Prostate gland (tissue), 2 donors: ENCODE measurements at places on chromosomes 5 and 9.

DNA sequence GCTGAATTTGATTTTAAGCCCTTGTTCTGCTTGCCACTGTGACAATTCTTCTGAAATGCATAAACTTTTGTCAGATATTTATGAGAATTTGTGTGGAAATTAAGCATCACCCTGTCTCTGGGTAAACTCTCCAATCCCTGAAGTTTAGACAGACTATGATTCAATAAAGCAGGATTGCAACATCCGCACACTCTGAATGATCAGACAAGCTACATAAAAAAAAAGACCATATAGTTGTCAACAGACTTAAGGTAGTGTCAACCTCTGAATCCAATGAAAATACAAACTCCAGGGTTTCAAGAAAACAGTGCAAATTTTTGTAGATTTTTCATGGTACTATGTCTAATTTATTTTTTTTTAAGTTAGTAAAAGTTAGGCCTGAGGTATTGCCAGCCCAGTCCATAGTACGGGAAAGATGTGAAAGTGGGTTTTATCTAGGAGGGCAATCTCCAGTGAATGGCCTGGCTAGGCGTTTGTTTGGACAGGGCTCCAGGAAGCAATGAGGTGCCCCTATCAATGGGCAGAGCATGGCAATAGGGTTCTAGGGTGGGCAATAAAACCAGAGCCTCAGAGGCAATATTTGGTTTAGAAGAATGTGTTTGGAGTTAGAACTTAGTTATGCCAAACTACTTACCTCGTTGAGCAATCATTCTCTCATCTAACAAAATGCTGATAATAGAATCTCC lies 762.6 kb upstream of the SEMA6A start:
- H3K27me3 ChIP-seq = no peaks in the 10 kb centered on the region
- H3K27ac ChIP-seq = no peak overlapping the region
- DNase-seq = no peak
- no peak overlapping the region for H3K4me3 ChIP-seq
- H3K36me3 ChIP-seq = no peaks in the 10 kb centered on the region

GRCh38 chr5:143199843-143200242 lies 203.6 kb downstream of the NR3C1 start:
- H3K27me3 ChIP-seq = no peaks in the 10 kb centered on the region
- no peak for DNase-seq
- H3K36me3 ChIP-seq = no peaks in the 10 kb centered on the region
- no peak overlapping the region for H3K4me3 ChIP-seq
- no peaks in the 10 kb centered on the region for H3K4me1 ChIP-seq

DNA sequence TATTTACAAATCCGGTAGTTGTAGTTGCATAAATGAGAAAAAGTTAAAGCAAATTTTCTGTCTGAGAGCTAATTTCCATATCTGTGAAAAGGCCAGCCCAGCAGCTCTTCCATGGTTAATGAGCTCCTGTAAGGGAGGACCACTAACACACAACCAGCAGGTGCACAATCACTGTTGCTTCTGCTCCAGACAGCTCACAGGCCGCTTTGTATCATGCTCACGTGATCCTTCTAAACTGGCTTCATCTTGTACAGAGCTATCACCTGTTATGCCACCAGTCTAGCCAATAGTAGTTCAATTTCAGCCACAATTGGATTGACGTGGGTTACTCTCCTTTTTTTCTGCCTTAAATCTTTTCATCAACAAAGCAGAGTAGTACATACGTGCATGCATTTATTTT lies 38.3 kb upstream of the FBXL17 start:
- no peaks in the 10 kb centered on the region for H3K4me1 ChIP-seq
- no peak overlapping the region for H3K4me3 ChIP-seq
- no peaks in the 10 kb centered on the region for H3K36me3 ChIP-seq

- no peak for DNase-seq
- H3K36me3 ChIP-seq = no peaks in the 10 kb centered on the region
- H3K27ac ChIP-seq = no peak overlapping the region
Measured at GRCh38 chr9:136351252-136351800, 12.2 kb downstream of the DNLZ start.

DNA sequence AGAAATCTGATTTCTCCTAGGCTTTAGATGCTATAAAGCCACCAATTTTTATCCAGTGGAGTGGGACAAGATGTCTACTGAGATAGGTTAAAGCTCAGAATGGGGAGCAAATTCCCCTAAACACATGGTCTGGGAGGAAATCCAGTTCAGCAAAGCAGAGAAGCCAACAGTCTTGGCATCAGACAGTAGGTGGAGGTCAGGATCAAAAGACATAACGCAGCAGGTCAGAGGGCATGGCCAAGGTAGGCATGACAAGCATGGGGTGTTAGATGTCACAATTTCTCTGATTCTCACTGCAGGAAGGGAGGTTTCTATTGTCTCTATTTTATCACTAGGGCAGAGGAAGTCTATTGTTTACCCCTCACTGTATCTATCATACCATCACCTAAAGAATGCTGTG lies 288.2 kb downstream of the ACTL7B start:
- H3K4me1 ChIP-seq = no peaks in the 10 kb centered on the region
- no peaks in the 10 kb centered on the region for H3K36me3 ChIP-seq

DNA sequence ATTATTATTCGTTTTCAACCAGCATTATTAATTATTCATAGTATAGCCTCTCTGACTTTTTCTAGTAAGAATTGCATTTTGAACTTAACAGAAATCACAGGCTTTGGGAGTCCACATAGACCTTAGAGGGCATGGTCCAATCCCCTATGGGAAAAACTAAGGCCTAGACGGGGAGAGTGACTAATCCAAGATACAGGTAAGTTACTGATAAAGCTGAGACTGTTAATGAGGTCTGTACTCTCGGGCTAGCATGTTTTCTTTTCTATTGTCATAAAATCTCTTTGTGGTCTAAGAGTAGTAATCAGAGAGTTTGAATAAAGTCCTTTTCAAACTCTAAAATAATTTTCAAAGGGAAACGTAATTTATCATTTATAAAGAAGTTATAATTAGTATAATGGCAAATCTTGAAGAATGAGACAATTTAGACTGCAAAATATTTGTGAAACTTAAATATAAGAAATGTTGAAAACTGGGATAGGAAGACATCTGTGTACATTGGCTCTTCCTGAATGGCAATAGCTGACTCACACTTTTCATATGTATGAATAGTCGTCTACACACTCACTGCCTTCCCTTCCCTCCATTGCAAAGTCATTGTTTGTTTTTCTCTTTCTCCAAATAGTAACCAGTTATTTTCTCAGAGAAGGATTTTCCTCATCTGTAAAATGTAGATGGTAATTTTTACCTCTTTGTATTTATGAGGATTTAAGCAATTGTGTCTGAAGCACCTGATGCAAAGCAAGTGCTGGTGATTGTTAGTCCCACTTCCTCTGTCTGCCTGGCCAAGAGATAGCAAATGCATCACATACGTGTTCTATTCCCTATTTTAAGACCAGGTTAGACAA lies 207.9 kb upstream of the CD180 start:
- H3K27me3 ChIP-seq = no peaks in the 10 kb centered on the region
- no peak overlapping the region for H3K27ac ChIP-seq
- no peaks in the 10 kb centered on the region for H3K36me3 ChIP-seq
- H3K4me3 ChIP-seq = no peak overlapping the region
- no peaks in the 10 kb centered on the region for H3K4me1 ChIP-seq

DNA sequence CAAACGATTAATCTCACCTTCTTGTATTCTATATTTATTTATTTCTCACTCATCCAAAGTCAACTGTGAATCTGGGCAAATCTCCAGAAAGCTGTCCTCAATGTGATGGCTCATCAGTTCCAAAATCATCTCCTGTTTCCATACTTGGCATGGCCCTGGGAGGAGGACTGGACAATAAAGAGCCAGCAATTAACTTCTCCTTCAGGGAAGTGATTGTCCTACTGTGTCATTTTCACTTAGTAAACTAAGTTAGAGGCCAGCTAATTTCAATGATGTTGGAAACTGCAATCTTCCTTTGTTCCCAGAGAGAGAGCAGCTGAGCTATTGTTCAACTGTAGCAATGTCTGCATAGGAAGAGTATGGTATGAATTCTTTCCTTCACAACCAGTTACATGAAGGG lies 17.5 kb downstream of the CDH12 start:
- H3K4me1 ChIP-seq = no peaks in the 10 kb centered on the region
- H3K27ac ChIP-seq = no peak overlapping the region
- H3K36me3 ChIP-seq = no peaks in the 10 kb centered on the region
- DNase-seq = no peak
- H3K4me3 ChIP-seq = no peak overlapping the region
- H3K27me3 ChIP-seq = no peaks in the 10 kb centered on the region

- no peak overlapping the region for H3K27ac ChIP-seq
- DNase-seq = no peak
- H3K36me3 ChIP-seq = no peaks in the 10 kb centered on the region
- H3K27me3 ChIP-seq = no peaks in the 10 kb centered on the region
- no peak overlapping the region for H3K4me3 ChIP-seq
- H3K4me1 ChIP-seq = no peaks in the 10 kb centered on the region
Measured at GRCh38 chr5:102819634-102820033, 64.5 kb downstream of the PAM start.

- H3K36me3 ChIP-seq = no peaks in the 10 kb centered on the region
- no peak for DNase-seq
- H3K27ac ChIP-seq = no peak overlapping the region
- no peaks in the 10 kb centered on the region for H3K27me3 ChIP-seq
Measured at GRCh38 chr5:165705960-165706359, 2200.5 kb downstream of the MAT2B start.

DNA sequence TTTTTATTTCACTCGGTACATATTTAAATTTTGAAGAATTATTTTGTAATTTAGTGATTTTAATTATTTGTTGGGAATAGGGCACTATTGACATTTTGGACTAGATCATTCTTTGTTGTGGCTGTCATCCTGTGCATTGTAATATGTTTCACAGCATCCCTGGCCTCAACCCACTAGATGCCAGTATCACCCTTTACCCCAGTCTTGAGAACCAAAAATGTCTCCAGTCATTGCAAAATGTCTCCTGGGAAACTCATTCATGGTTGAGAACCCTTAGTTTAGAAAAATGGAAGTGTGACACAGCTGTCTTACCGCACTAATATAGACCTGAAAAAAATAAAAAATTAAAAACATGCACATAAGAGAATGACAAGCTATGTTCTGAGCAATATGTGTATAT lies 88.4 kb upstream of the CCDC152 start:
- H3K4me1 ChIP-seq = no peaks in the 10 kb centered on the region
- H3K4me3 ChIP-seq = no peak overlapping the region
- no peak overlapping the region for H3K27ac ChIP-seq
- no peaks in the 10 kb centered on the region for H3K27me3 ChIP-seq
- no peak for DNase-seq
